Fibroblast of skin of scalp (primary cell): ENCODE measurements at places on chromosomes 1 and 21.
A peak's percentile ranks its signal among the peaks of the same experiment; 100 is the strongest.

GRCh38 chr1:226523646-226524406 is 24.7 kb upstream of the STUM start:
- no peak for DNase-seq

- DNase-seq, result no peak
These were observed 36.6 kb upstream of the LCE5A start for GRCh38 chr1:152473887-152474537.

DNA sequence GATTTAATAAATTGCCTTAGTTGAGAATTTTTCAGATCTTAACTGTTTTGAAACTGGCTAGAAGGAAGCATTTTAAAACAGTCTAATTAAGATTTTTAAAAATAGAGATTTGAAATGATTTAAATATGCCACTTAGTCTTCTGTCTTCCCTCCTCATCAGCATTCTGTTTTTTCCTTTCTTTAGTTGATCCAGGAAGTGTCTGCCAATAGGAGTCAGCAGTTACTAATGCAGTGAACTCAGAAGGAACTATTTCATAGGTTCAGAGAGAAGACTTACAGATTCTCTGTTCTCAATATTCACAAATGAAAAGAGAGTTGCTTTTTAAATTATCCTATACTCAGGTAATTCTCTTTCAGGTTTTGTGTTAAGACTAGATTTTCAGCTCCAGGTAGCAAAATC is 84.5 kb downstream of the RPS6KC1 start:
- DNase-seq, result peak; percentile 25

GRCh38 chr1:2209400-2210083 is 15.0 kb upstream of the FAAP20 start:
- no peak for DNase-seq

GRCh38 chr1:29412591-29412990 is 176.3 kb downstream of the PTPRU start:
- no peak for DNase-seq
